ENCODE measurements at places on chromosomes 4 and X.

GRCh38 chr4:46878641-46879040 lies 30.4 kb downstream of the COX7B2 start:
- no peak for DNase-seq

DNA sequence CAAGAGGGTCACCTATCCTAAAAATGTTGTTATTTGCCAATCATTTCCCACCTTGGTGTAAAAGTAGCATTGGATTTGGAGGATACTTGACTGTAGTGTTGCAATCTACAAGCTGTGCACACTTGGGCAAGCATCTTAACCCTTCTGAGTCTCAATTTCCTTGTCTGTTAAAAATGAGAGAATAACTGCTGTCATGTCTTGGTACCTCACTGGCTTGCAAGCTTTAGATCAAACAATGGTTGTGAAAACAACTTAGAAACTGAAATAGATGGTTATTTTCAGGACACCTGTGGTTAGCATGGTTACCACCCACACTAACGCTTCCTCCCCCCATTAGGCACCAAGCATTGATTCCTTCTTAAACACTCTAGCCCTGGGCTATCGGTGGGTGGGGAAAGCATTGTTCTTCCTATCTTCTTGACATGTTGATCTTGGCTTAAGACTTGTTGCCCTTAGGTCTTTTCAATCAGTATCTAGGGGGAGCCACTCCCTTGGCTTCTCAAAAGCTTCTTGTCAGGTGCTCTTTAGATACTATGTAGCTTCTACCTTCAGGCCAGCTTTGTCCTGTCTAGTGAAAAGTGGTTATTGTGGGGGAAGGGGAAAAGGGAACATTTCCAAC lies 10.6 kb upstream of the AMOT start:
- no peak for DNase-seq

DNA sequence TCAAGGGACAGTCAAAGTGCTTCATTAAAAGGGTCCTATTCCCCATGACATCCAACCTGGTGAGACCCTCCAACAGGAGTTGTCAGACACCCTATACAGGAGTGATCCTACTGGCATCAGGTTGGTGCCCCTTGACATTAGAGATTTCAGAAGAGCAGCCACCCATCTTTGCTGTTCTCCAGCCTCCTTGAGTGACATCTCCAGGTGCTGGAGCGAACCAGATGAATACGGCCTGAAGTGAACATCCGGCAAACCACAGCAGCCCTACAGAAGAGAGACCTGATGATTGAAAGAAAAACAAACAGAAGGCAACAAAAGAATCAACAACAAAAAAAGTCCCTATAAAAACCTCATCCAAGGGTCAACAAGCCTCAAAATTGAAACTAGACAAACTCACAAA lies 146.1 kb upstream of the PBDC1 start:
- DNase-seq = no peak

GRCh38 chrX:103831342-103831802 lies 685 bp downstream of the RAB9B start:
- no peak for DNase-seq

GRCh38 chr4:25160714-25161592 lies 704 bp upstream of the SEPSECS start:
- DNase-seq = no peak

DNA sequence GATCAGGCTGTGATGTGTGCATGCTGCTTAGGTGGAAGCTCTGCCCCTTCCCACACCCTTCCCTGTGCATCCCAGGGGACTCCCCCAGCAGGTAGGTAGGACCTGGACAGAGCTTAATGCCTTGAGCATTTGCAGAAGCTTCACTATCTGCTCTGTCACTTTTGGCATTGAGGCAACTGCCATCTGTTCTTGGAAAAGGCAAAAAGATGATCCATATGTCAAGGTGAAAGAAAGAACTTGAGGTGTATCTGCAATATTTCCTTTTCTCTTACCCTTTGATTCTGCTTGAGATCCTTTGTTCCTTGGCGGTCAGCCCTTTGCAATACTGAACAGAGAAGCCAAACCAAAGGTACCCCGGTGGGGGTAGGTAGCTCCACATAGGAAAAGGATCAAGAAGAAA lies 37.1 kb upstream of the TBC1D9 start:
- no peak for DNase-seq

- DNase-seq = no peak
Measured at GRCh38 chr4:35463251-35463952, 780.9 kb downstream of the ARAP2 start.

DNA sequence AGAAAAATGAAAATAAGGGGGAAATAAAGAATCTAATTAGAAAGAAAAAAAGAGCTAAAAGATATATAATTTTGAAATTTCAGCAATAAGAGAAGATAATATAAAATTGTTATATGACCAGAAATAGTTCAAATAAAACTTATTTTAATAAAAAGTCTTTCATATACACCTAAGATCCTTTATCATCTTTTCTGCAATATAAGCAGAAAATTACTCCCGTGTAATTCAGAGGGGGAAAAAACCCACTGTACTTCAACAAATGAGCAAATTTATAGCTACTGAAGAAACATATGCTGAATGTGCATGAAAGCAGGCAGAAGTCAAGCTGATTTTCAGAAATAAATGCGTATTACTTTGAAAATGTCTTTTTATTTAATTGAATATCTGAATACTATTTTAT lies 771.3 kb downstream of the FAT4 start:
- no peak for DNase-seq

DNA sequence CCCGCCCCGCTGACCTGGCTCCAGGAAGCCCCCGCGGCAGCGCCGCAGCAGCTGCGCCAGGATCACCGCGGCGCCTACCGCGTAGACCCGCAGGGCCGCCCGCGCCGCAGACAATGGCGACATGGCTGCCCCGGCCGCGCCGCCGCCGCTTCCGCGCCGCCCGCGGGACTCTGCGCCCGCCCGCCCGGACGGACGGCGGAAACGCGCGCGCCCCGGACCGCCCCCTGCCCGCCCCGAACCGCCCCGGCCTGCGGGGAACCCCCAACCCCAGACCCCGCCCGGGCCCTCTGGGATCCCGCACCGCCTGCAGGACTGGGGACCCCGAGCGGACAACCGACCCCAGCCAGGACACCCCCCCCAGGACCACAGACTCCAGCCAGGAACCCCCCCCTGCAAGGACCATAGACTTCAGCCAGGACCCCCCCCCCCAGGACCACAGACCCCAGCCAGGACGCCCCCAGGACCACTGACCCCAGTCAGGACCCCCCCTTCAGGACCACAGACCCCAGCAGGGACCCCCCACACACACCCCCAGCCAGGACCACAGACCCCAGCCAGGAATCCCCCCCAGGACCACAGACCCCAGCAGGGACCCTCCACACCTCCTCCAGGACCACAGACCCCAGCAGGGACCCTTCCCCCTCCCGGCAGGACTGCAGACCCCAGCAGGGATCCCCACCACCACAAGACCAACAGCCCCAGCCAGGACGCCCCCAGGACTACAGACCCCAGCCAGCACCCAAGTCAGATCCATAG lies at the start of the genes DHRSX and ZBED1:
DHRSX (minus strand) TSS at position 174 of the 756 bp plus-strand sequence; CDS start at position 123, 51 bp downstream.
ZBED1 (minus strand) TSS at position 174 of the 756 bp plus-strand sequence. CDS start 10,257 bp downstream, outside the sequence.
- DNase-seq = no peak

- DNase-seq = no peak
Measured at GRCh38 chr4:68718447-68719074, 48.1 kb upstream of the UGT2B15 start.

- no peak for DNase-seq
Measured at GRCh38 chr4:119489305-119489704, 139.3 kb downstream of the PDE5A start.

DNA sequence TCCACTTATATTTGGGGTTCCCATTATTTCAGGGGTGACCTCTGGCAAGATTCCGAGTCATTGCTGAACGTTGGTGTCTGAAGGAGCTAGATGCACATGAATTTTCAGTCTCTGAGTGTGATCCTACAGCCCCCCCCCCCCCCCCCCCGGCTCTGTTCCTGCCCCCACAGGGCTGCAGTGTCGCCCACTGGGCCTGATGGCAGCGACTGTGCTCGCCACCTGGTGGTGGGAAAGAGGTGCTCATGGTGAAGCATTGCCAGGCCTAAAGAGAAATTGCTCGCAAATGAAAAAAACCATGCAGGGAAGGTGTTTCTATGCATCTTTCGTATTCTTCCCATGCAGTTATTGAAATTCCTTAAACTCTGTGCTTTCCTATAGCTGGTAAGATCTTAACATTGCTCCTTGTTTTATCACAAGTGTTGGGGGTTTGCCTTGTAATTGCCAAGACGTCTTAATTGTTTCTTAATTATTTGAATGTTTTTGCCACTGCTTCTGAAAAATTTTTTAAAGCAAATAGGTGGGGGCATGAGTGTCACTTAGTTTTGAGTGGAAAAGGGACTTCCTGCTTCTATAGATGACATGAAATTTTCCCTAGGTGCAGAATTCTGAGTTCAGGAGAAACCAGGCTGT lies 63.2 kb downstream of the CLDN22 start:
- no peak for DNase-seq

DNA sequence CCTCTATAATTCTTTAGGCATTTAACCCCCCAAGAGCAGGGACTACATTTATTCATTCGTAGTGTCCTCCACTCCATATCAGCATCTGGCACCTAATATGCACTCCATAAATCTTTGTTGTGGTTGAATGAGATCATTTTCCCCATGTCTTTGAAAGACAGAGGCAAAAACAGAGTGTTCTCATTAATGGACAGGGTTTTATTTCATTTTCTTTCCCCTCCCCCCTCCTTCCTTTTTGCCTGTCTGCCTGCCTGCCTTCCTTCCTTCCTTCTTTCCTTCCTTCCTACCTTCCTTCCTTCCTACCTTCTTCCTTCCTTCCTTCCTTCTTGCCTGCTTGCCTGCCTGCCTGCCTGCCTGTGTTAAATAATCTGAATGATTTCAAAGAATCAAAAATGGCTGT lies 83.2 kb downstream of the SHROOM3 start:
- no peak for DNase-seq

DNA sequence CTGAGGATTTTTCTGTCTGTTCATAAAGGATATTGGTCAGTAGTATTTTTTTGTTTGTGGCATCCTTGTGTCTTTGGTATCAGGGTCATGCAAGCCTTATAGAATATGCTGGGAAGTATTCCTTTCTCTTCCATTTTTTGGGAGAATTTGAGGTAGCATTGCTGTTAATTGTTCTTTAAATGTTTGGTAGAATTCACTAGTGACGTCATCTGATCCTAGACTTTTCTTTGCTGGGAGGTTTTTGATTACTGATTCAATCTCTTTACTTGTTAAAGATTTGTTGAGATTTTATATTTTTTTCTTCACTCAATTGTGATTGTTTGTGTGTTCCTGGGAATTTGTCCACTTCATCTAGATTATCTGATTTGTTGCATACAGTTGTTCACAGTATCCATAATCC lies 234.4 kb upstream of the ATP6AP2 start:
- no peak for DNase-seq

DNA sequence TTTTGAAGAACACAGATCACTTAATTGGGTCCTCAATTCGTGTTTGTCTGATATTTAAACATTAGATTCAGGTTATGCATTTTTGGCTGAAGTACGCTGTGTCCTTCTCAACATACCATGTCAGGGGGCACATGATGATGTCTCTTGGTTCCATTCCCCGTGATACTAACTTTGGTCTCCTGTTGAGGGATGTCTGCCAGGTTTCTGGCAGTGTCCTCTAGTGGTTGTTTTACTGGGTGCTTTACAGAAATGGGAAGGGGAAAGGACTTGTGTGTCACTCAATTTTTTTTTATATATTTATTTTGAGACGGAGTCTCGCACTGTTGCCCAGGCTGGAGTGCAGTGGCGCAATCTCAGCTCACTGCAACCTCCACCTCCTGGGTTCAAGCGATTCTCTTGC lies 58.2 kb downstream of the WWC2 start:
- no peak for DNase-seq

DNA sequence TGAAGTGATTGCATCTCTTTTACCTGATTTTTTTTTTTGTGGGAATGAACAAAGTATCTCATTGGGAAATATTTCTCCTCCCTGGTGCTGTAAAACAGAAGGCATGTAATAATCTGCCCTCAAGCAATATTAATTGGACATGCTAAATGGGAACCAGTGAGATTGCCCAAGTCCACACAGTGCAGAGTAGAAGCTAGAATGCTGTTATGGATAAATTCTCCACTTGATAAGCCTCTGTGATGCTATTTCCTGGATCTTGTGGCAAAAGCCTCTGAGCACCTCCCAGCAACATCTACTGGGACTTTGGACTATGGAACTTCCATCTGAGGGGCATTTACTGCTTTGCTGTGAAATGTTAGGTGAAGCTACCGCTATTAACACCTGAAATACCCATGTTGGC lies 46.9 kb upstream of the YTHDC1 start:
- DNase-seq = no peak

DNA sequence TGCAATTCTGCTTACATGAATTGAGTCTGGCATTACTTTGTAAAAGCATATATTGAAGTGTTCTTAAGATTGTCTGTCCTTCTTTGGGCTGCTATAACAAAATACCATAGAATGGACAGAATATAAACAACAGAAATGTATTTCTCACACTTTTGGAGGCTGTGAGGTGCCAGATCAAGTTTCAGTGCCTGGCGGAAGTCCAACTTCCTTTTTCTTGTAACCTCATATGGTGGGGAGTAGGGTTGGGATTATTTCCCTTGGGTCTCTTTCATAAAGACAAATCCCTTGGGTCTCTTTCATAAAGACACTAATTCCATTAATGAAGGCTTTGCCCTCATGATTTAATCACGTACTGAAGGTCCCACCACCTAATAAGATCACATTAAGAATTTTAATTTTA lies 199.3 kb upstream of the GRID2 start:
- DNase-seq = no peak

GRCh38 chrX:14616301-14616700 lies 87.0 kb downstream of the GLRA2 start:
- no peak for DNase-seq

DNA sequence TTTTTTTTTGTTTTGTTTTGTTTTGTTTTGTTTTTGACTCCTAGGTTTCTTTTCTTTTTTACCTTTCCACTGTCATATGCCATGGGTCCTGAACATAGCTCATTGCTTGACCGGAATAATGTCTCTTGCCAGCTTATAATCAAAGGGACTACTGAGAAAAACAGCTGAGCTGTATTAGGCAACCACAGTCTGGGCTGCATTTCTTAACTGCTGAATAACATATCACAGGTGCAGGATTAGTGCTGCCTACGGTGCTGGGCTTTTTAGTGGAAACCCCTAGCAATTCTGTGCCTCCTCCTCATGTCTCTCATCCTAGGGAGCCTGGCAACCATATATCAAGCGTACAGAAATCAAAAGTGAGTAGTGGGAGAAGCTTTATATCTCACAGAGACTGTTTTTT lies 333.5 kb downstream of the BMPR1B start:
- DNase-seq = no peak

DNA sequence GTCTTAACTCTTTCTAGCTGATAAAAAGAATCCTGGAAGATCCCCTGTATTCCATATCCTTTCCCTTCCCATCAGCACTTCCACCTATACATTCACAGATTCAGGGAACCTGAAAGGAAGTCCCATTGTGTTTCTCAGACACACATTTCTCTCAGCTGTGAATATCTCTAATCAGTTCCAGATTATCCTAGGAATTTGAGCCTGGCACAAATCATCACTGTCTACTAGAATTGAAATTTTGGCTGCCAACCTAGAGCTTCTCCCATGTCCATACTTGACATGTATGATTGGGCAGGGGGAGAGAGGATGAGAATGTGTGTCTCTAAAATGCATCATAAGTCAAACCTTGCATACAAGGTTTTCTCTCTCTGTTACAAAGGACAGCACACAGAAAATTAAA lies 53.1 kb downstream of the NDST3 start:
- DNase-seq = no peak

- DNase-seq = no peak
Measured at GRCh38 chr4:162560073-162560472, 396.3 kb upstream of the FSTL5 start.

Data from BJ (cell line).